Cortex of kidney (tissue), 1 donor: ENCODE measurements at places on chromosomes 11 and 22.

DNA sequence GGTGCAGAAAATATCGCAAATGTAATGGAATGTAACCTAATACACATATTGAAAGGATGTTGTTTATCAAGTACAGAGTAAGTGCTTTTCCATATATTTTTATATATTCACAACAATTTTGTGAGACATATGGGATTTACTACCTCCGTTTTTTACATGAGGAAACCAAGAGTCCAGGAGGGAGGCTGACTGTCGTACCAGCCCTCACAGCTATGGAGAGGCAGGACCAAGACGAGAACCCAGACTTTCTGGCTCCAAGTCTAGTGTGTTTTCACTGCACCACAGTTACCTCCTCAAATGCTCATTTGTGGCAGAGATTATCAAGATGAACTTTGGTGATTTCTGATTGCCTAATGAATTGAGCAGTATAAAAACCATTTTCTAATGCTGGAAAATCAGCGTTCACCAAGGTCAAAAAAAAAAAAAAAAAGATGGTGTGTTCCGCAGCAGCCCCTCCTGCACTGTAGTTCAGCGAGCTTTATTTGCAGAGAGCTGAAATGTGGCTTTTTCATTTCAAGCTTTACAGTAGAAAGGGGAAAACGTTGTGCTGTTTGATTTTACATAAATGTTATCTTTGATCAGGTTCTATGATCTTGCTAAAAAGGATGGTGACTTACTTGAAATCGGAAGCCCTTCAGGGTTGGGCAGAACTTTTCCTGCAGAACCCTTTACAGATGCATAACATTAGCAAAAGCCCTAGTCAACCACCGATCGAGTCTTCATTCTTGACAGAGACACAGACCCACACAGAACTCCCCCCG is 44.7 kb upstream of the WEE1 start:
- DNase-seq, result no peak

DNA sequence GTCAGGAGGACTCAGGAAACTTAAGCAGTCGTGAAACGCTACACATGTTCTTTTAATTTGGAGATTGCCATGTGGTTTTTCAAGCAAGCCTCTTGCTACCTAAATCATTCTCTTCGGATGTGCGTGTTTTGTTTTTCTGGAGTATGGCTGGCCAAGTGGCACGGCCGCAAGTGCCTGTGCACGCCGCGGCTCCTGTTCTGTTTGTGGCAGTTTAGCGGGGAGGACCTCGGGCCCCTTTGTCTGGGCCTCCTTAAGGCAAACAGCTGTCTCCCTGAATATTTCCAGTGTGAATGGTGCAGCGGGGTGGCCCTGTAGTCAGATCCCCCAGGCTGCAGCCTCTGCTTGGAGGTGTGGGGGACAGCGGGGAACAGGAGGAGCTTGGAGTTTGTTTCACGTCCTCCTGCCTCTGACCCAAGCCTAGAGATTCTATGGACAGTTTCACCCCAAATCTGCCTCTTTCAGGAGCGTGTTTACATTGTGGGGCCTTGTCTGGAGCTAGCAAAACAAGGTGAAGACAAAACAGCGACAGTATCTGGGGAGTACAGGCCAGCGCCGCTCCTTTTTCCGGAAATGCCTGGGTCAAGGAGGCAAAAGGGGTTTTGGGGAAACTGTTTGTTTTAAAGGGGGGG is 1.3 kb downstream of the LRP5 start:
- DNase-seq, result no peak

DNA sequence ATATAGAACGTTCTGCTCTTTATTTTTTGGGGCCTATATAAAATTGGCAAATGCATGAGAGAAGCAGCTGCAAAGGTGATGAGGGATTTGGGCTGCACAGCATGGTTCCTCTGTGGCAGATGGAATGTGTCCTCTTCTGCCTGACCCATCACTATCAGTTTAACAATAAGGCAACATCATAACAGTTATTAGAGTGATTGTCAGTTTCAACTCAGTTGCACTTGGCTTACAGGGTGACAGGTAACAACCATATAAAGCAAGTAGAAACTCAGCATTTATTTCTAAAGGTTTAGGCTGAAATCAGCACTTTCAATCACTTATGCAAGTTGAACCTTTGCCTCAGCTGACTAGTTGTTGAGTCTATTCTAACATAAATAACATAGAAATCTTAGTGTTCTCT is 935.4 kb upstream of the CHORDC1 start:
- no peak for DNase-seq

DNA sequence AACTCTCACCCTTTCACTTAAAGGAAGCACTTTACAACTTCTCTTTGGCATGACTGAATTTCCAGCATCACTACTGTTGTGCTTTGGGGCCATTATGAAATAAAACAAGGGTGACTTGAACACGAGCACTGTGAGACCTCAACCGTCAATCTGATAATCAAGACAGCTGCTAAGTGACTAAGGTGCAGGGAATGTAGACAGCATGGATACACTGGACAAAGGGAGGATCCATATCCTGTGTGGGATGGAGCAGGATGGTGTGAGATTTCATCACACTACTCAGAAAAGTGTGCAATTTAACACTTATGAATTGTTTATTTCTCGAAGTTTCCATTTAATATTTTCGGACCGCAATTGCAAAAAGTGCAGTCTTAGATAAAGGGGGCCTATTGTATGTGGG is 16.1 kb upstream of the EXPH5 start:
- no peak for DNase-seq

- DNase-seq, result no peak
These were observed 62.9 kb upstream of the CARD18 start for GRCh38 chr11:105202422-105202821.

DNA sequence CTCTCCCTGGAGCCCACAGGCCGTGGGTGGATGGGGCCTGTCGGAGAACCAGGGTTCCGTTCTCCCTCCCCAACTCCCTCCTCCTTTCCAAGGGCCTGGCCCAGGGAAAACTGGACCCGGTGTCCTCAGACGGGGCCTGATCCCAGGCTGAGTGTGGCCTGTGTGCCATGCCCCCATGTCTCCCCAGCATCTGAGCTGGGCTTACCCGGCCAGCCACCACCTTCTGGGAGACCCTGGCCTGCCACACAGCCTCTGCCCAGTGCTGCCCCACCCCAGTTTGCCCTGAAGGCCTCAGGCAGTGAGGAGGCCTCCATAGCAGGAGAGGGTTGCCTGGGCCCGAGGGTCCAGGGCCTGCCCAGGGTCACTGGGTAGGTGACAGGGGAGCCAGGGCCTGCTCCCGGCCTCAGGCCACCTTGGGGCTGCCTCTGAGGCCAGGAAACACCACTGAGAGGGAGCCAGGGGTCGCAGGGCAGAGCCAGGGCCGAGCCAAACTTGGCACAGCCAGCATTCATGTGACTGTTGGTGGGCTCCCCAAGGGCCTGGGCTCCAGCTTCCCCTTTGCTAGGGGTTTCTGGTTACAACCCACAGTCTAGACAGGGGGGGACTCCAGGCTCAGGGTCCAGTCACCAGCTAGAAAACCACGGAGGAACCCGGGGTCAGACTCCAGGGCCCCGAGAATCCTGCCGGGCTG is 590 bp upstream of the IFITM10 start:
- no peak for DNase-seq

DNA sequence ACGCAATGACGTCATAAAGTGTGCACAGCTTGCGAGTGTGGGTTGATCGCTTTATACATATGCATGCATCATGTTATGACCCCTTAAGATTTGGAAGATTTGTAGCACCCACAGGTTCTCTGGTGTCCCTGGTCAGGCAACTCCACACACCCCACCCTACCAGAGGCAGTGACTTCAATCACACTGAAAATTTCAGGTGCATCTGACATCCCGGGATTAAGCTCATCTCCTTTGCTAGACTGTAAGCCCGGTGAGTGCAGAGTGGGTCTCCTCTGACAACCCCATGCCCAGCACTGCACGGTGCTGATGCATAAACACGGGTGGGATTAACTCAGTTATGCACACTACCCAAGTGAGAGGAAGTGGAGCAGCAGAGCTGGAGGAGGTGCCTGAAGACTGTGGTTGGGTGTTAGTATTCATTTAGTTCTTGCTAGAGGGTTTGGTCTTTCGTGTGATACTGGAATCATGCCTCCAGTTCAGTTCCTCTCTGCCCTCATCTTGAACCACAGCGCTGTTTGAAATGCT is 6.5 kb downstream of the ARSA start:
- no peak for DNase-seq

GRCh38 chr11:131460931-131461330 is 90.5 kb downstream of the NTM start:
- DNase-seq, result no peak

DNA sequence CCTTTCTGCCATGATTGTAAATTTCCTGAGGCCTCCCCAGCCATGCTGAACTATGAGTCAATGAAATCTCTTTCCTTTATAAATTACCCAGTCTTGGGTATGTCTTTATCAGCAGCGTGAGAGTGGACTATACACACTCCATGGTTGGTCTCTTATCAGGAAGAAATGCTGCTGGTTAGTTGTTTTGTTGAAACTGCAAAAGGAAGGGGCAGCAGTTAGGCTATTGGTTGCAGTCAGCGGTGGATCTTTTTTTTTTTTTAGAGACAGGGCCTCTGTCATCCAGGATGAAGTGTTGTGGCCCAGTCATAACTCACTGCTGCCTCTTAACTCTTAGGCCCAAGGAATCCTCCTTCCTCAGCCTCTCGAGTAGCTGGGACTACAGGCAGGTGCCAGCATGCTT is 51.7 kb downstream of the HSD17B12 start:
- DNase-seq, result no peak

GRCh38 chr11:10298342-10298741 is 4.3 kb upstream of the SBF2 start:
- no peak for DNase-seq

DNA sequence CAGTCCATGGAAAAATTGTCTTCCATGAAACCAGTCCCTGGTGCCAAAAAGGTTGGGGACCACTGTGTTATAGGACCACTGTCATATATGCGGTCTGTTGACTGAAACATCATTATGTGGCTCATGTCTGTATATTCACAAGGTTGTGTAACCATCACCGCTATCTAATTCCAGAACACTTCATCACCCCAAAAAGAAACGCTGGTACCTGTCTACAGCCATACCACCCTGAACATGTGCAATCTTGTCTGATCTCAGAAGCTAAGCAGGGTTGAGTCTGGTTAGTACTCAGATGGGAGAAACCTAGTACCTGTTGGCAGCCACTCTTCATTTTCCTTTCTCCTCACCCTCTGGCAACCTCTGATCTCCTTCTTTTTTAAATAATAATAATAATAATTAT is 12.9 kb upstream of the PIK3IP1 start:
- no peak for DNase-seq

DNA sequence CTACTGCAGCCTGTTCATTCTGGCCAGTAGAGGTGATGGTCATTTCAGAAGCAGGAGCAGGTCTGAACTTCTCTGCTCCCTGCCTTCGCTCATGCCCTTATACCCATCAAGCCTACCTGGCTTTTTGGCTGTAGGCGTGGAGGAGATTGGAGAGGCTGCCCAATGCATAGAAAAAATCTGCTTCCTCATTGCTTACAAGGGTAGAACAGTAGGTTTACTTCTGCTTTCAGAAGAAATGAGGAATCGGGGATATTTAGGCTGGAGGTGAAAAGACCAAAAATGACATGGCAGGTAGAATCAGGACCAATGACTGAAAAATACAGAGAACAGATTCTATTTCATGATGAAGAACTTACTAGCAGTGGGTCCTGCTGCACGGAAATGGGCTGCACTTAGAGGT is 72.9 kb upstream of the YWHAH start:
- DNase-seq, result no peak

DNA sequence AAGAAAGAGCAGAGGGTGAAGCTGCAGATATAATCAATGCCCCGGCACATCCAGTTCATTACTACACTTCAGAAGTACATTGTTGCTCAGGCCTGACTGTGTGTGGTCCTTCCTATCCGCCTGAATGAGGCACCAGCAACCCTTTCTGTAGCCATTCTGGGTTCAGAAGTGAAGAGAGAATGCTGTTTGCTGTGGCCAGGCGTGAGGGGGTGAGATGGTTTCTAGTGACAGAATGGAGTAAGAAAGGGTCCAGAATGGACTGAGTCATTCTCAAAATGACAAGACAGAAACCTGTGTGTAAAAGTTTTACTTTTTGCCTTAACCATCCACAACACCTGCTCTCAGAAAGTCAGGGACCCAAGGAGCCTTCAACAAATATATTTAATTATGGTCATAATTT is 334.8 kb downstream of the GUCY1A2 start:
- no peak for DNase-seq

DNA sequence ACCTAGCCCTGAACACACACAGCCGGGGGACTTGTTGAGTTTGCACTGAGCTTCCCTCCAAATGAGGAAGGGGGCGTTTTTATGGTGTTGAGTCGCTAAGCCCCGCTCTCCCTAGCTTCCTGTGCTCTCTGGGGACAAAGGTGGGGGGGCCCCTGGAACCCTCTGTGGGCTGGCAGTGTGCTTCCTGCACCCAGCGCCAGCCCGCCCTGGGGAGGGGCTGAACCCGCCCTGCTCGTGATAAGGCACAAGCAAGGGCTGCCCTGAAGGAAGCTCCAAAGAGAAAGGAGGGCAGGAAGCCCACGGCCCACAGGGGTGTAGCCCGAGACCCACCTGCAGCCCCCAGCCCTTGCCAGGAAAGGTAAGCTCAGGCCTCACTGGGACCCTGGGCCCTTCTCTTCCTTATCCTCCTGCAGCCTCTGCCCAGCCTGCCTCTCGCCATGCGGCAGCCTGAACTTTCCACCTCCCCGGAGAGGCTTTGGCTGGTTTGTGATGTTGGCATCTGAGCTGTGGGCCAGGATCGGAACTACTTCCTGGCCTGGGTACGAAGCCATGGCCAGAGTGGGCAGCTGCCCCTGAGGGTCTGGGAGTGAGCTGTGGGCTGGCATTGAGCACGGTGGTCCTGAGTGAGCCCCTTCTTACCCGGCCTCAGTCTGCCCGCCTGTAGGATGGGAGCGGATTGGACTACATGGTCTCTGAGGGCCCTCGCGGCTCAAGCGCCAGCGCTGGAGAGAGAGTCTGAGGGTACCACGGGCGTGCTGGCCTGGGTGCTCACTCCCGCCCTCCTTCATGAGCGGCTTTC is at the start of gene FERMT3:
Gene FERMT3, plus strand, starts transcription at position 265 of the 799 bp plus-strand sequence. CDS start 644 bp downstream, outside the sequence.
- no peak for DNase-seq

DNA sequence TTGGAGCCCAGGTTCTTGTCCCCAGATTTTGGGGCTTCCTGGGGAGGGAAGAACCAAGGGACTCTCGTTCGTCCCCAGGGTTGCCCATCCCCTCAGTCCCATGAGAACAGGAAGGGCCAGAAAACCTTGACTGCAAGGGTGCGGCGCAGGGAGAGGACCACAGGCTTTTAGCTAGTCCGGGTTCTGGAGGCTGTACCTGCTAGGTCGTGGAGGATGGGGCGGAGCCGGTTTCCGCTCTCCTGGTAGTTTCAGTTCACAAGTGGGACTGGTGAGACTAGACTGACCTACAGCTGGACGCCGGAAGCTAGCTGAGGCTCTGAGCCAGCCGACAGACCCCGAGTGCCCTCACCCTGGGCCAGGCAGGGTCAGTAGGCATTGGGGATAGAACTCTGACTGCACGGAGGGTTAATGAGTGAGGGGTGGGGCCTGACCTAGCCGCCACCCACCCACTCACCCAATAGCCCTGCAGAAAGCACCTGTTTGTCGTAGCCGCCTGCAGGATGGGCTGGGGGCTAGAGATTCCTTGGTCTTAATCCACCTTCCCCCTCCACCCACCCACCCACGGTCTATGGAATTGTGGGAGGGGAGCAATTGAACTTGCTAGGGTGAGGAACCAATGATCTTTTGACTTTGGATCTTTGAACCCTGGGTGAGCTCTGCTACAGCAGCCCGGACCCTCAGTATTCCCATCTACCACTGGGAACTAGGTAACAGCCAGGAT is 1.5 kb downstream of the MAFF start:
- no peak for DNase-seq

GRCh38 chr11:34798985-34799384 is 117.2 kb downstream of the APIP start:
- DNase-seq, result no peak

GRCh38 chr11:125387901-125388300 is 108.2 kb downstream of the FEZ1 start:
- DNase-seq, result no peak

- no peak for DNase-seq
These were observed 54.4 kb downstream of the ARL14EP start for GRCh38 chr11:30377347-30377746.
